ENCODE measurements at places on chromosomes 11 and 22. TPM values are rescaled to one million over a fixed set of nuclear protein-coding genes. Genes with fewer than 3 reads are reported as not detected.

DNA sequence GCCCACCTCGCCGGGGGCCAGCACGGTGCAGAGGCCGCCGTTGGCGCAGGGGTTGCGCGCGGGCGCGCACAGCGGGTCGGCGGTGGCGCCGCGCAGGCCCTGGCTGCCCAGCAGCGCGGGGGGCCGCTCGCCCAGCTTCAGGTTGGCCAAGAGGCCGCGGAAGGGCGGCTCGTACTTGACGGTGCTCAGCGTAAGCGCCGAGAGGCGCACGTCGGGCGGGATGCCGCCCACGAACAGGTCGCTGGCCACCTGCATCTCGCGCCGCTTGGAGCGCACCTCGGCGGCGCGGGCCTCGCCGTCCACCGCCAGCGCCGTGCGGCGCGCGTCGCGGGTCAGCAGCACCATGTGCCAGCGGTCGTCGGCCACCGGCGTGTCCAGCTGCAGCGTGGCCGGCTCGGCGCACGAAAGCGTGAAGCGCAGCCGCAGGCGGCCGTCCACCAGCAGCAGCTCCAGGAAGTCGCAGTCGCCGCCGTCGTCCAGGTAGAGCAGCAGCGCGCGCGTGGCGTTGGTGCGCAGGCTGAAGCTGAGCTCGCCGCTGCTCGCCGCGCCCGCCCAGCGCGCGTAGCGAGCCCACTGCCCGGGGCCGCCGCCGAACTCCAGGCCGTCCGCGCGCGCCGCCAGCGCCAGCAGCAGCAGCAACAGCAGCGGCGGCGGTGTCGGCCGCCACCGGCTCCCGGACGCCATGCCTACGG is 9.8 kb downstream of the NRXN2 start:
- peak; percentile 82 for DNase-seq

- DNase-seq: no peak
Measured at GRCh38 chr11:87398931-87399330, 361.2 kb downstream of the TMEM135 start.

GRCh38 chr11:74683279-74683871 is 47.9 kb downstream of the CHRDL2 start:
- DNase-seq: peak; percentile 64

GRCh38 chr11:77088236-77089003 is 14.2 kb upstream of the OMP start:
- no peak for DNase-seq

Gene MMP10
- total RNA-seq: not detected

GRCh38 chr11:33389635-33390034 is 132.5 kb downstream of the HIPK3 start:
- no peak for DNase-seq

Gene PIK3C2A
- total RNA-seq: 104 TPM

Gene RIMBP3C
- total RNA-seq: 1.2 TPM

DNA sequence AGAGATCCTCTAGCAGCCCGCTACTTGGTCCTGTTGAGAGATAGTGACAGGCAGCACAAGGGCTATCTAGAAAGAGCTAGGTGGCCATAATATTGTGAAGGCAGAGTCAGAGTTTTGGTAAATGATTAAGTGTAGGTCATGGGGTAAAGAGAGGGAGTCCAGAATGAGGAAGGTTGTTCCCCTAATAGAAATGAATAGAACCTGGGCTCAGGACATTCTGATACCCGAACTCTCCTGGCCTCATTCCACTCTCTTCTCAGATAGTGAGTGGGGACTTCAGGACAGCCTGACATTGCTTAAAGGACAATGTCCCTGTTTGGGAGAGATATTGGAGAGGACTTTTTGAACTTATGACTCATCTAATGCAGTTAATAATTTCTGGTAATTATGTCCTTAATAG is 20.6 kb downstream of the SLC5A1 start:
- no peak for DNase-seq

DNA sequence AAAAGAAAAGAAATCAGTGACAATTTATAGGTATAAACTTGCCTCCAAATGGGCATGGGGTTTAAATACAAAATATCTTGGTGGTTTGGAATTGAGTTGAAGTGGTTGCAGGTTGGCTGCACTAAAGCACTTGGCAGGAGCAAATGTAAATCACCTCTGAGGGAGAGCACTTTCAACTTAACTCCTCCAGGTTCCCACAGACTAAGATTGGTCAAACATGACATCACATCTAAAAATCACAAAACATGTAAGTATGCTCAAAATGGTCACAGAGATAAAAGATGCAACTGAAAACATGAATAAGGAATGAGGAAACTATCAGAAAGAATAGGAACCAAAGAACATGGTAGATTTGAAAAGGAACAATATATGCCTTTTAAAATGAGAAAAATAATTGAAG is 12.3 kb upstream of the SHANK3 start:
- DNase-seq: no peak

GRCh38 chr11:10551290-10551592 is 10.3 kb upstream of the RNF141 start:
- no peak for DNase-seq

GRCh38 chr22:49694462-49695260 is 133.0 kb downstream of the BRD1 start:
- no peak for DNase-seq

DNA sequence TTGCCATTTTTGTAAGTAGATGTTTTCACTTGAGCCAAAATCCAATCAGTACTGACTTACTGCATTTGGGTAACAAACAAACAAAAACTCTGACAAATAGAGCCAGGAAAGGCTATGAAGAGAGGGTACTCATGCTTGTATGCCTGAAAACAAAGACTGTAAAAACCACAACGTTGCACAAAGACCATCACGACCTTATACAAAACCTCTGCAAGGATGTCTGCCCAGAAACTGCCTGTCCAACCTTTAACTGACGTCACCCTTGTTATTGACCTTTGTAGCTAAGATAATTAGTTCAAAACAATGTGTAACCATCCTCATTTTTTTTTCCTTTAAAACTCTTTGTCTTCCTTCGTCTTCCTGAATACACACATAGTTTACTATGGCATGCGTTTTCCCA is 804 bp upstream of the CREBZF start:
- DNase-seq: no peak

All from neural progenitor cell (in vitro differentiated cells).